ENCODE measurements at places on chromosomes 4 and X.

DNA sequence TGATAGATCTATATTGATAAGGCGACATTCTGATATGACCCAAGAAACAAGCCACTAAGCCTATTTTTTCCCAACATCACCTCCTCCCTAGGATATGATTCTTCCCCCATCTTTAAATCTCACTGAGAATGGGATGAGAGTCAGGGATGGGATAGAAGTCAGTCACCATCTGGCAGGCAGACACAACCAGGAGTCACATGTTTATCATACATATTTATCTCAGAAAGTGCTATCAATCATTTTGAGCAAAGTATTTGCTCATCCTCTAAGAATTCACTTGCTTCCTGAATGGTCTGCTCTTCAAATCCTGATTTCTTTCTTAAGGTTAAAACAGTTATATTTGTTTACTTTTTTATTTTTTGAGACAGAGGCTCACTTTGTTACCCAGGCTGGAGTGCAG, 20.3 kb downstream of the DNAAF6 start:
- no peak for DNase-seq
- H3K27ac ChIP-seq: no peak overlapping the region
- no peaks in the 10 kb centered on the region for H3K36me3 ChIP-seq
- H3K27me3 ChIP-seq: no peaks in the 10 kb centered on the region
- no peak overlapping the region for H3K4me3 ChIP-seq

DNA sequence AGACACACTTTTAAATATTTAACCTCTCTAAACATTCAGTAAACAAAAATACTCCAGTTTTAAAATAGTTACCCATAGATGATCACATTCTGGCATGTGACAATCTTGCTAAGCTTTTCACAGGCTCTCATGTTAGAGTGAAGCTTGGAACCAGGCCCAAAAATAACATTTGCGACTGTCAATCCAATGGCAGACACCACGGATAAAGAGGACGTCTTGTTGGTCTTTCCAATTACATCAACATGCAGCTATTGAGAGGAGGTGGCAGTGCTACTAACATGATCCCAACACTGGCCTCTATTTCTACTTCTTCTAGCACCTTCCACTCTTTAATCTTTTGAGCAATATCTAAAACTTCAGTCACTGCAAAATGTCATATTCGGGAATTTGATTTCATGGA, 970.8 kb upstream of the TENM3 start:
- H3K4me1 ChIP-seq: no peaks in the 10 kb centered on the region
- no peak overlapping the region for H3K27ac ChIP-seq
- no peak overlapping the region for H3K4me3 ChIP-seq
- DNase-seq: no peak

- peaks cover 11% of the 10 kb centered on the region for H3K27me3 ChIP-seq
- DNase-seq: no peak
- H3K4me1 ChIP-seq: peaks cover 6% of the 10 kb centered on the region
Observed at GRCh38 chr4:7171191-7171900, 21.0 kb upstream of the SORCS2 start.

GRCh38 chrX:11967986-11968869, 170.0 kb upstream of the FRMPD4 start:
- no peak overlapping the region for H3K27ac ChIP-seq
- no peaks in the 10 kb centered on the region for H3K36me3 ChIP-seq
- no peaks in the 10 kb centered on the region for H3K27me3 ChIP-seq

DNA sequence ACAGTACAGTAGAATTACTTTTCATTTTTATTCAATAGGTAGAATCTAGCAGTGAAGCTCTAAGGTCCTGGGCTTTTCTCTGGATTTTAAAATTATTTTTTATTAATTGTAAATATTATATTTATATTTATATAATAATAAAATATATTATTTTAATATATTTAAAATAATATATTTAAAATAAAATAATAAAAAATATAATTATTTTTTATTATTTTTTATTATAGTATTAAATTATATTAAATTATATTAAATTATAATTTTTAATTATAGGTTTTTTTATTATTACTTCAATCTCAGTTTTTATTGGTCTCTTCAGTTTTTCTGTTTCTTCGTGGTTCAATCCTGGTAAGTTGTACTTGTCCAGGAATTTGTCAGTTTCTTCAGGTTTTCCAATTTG, 49.7 kb upstream of the PABPC4L start:
- DNase-seq: no peak
- no peaks in the 10 kb centered on the region for H3K36me3 ChIP-seq
- no peaks in the 10 kb centered on the region for H3K27me3 ChIP-seq

Measured in activated CD4-positive, alpha-beta T cell treated with anti-CD3 and anti-CD28 coated beads, Interleukin-2, amount 10 ng/mL, durations not matched to agents 24 days and 14 days (primary cell).